ENCODE measurements at places on chromosomes 5 and 9. TPM values are rescaled to one million over a fixed set of nuclear protein-coding genes. Genes with fewer than 3 reads are reported as not detected.

DNA sequence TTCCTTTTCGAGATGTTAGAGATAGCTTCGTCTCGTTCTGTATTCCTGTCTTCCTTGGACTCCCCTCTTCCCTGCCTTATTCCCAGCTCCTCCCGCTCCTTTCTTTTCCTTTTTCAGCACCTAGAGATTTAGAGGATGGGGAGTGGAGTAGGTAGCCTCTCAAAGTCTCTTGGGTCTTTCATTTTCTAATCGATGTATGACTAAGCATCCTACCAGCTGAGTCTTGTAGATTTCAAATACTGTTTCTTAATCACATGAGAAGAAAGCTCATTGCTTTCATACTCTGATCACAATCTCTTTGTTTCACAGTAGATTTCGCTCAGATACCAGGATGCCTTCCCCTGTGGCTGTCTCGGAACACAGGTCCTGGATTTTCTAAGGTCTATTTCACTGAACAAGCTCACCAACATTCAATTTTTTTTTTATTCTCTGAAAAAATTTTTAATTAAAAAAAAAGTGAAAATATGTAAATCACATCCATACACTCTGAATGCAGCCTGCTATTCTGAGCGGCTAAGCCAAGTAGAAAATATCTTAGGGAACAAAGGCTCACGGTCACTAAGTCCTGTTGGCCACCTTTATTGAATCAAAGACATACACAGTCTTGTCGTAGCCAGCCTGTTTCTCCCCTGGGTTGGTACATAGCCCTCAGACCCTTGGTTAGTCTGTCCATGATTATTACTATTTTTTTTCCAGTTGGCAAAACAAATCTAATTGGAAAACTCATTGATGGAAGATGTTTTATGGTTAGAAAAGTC lies 413.8 kb downstream of the KDM4C start:
- DNase-seq = no peak

DNA sequence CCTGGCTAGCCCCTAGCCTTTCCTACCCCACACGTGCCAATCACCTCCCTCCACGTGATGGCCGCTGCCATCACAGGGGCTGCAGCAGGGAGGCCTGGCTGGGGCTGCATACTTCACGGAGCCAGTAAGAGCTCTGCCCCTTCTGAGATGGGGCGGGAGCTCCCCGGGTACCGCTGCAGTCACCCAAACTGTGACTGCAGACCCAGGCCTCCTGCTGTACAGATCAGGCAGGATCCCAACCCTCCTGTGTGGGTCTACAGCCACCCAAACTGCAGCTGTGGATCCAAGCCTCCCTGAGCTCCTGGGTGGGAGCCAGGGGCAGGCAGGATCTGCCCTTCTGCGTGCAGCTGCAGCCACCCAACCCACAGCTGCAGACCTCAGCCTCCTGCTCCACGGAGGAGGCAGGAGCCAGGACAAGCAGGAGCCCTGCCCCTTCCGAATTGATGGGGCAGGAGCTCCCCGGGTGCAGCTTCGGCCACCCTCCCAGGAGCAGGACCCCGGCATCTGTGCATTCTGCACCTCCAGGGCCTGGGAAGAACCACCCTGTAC lies 3.2 kb upstream of the BTNL9 start:
- DNase-seq = no peak

GRCh38 chr5:135714126-135714894 lies 120.2 kb upstream of the SLC25A48 start:
- DNase-seq = no peak

DNA sequence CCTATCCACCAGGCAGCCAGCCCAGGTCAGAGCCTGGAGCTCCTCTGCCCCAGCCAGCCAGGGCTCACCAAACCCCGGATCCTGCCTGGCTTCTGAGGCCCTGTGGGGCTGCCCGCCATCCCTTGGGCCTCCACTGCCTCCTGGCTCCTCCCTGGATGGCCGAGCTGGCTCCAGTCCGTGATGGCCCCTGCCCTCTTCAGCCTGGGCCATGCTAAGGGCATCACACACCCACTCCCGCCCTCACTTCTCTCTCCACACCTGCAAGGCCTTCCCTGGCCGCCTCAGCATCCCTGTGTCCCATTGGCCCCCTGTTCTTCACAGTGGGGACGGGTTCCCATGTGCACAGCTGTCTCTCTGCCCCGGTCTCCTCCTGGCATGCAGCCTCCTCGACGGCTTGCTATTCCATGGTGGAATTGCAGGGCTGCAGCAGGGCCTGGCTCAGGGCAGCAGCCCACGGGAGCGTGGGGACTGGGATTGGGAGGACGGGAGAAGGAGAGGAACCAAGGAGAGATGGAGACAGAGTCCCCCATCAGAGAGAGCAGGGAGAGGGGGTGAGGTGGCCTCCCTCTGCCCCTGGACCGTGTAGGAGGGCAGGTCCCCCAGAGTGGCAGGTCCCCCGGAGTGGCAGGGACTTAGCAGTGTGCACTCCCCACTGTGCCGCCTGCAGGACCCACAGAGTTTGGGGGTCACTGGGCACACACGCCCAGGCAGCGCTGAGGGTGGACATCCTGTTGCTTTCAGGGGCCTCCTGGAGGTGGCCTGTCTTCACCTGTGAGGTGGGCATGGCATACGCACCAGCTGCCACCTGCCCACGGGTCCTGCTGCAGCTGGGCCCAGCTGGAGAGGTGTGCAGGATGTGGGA lies 16.7 kb upstream of the RNU6ATAC start:
- DNase-seq = no peak

The PKD2L2 gene
- polyA plus RNA-seq = 0.35 TPM

GRCh38 chr5:114387433-114387832 lies 25.6 kb downstream of the KCNN2 start:
- no peak for DNase-seq

- no peak for DNase-seq
These were observed 166.1 kb downstream of the CACNA1B start for GRCh38 chr9:138043411-138044345.

The ZCCHC10 gene
- polyA plus RNA-seq = 29.6 TPM

GRCh38 chr5:147522435-147522834 lies 12.6 kb upstream of the DPYSL3 start:
- DNase-seq = no peak

DNA sequence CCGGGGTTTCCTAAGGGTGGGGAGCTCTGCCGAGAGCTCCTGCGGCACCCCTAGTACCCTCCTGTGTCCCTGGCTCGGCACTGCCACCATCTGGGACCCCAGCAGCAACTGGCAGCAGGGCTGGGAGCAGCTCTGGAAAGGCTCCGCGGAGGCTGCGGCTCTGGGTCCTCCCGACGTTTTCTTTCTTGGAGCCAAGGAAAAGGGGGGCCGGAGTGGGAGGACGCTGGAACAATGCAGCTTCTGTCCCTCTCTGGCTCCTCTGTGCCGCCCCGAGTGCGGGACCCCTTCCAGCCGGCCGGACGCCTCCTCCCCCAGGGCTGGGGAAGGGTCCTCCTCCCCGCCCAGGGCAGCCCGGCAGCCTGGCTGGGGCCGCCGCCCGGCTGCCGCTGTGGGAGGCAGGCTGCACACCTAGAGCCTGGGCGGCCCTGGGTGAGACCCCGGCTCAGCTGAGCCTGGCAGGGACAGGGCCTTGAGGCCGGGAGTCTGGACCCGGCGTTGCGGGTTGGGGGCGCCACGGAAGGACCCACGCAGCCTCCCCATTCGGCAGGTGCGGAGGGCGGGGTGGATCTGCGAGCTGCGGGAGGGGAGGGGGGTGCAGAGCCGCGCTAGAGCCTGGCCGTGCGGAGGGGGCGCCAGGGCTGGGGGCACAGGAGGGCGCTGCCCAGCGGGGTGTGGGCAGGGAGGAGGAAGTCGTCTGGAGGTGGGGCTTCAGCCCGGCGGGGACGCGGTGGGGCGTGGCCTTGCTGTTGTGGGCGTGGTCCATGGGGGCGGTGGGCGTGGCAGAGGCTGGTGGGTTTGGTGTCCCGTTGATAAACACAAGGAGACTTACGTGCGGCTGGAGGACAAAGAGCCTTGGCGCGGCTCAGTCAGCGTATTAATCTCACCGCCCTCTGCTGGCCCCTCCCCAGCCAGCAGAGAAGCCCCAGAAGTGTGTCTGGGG lies 15.1 kb downstream of the GPSM1 start:
- DNase-seq = peak; percentile 83

The FUT7 gene
- not detected for polyA plus RNA-seq

GRCh38 chr5:169811023-169811422 lies 169.3 kb downstream of the INSYN2B start:
- DNase-seq = no peak

GRCh38 chr9:136010176-136010575 lies 49.0 kb upstream of the UBAC1 start:
- DNase-seq = peak; percentile 65

DNA sequence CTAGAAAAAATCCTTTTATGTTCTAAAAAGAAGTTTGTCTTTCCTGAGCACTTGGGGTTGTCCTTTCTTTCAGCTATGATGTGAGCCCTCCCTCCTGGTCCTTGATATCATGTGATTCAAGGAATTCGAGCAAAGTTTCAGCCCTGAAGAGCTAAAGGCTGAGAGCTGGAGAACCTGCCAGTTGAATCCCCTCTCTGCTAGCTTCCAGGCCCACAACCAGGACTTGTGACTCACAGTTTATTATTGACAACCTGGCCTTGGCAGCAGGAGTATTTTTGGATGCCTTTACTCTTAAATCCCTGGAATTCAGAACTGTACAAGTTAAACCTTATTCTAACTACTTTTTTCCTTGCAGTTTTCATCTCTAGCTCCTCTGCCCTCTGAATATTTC lies 182.8 kb downstream of the SPOCK1 start:
- DNase-seq = no peak

The DMRTA1 gene
- 2.7 TPM for polyA plus RNA-seq

GRCh38 chr9:17578911-17579793 lies at the start of gene SH3GL2:
TSS of gene SH3GL2 (plus strand) at chr9:17579066.
- DNase-seq = peak; percentile 81

GRCh38 chr5:66808663-66809062 lies 212.5 kb downstream of the MAST4 start:
- DNase-seq = no peak

The GABRA6 gene
- not detected for polyA plus RNA-seq

All from left lung (tissue), 14 donors.